ENCODE measurements at places on chromosomes 16 and 17.

GRCh38 chr17:83132251-83133081, 53.1 kb downstream of the METRNL start:
- DNase-seq, result no peak

- DNase-seq, result no peak
Measured at GRCh38 chr17:63345611-63346010, 100.5 kb downstream of the CYB561 start.

DNA sequence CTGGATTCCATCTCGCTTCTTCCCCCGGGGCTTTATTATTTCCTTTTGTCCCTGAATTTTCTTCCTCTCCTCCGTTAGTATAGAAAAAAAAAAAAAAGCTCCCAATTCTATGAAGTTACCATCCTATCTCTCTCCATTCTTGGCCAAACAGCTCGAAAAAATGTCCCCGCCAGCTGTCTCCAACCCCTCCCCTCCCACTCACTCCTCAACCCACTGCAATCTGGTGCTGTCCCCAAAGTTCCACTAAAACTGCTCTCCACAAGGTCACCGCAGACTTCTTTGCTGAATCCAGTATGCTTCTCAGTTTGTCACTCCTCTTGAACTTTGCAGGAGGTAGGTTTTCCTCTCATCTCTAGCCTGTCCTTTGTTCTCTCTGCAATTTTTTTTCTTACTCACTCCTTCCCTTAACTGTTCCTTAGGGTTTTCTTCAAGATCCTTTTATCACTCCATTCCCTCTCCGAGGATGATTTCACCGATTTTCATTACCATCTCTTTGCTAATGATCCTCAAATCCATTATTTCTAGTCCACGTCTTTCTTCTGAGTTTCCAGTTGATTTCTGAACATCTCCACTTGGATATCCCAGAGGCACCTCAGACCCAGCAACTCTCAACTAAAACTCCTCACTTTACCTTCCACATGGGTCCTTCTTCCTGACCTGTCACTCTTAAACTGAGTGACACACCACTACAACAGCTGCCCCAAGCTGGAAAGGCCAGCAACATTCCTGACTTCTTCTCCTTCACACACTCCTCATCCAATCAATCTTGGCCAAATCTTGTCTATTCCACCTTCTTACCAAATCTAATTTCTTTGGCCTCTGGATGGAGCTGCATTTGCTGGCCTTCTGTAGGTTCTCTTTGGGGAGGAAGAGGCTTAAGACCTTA, 1.5 kb upstream of the SUMO2 start:
- DNase-seq, result no peak

GRCh38 chr17:8893621-8894201, 26.2 kb upstream of the PIK3R6 start:
- DNase-seq, result no peak

GRCh38 chr17:1202291-1202690, 22.5 kb upstream of the ABR start:
- no peak for DNase-seq

DNA sequence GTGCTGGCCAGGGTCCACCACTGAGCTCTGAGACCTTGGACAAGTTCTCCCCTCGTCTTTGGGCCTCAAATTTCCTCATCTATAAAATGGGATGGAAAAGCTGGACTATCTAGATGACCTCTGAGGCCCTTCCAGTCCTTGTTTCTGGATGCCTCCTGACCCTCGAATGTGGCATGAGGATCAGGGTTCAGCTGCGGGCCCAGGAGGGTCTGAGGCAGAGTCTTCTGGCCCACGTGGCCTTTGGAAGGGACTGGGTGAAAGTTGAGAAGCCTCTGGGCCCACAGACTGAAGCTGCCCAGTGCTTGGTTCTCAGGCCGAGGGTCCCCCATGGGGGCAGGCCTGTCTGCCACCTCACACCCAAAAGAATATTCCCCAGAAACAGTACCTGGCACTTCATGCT, 16.9 kb upstream of the MRPS23 start:
- DNase-seq, result no peak

DNA sequence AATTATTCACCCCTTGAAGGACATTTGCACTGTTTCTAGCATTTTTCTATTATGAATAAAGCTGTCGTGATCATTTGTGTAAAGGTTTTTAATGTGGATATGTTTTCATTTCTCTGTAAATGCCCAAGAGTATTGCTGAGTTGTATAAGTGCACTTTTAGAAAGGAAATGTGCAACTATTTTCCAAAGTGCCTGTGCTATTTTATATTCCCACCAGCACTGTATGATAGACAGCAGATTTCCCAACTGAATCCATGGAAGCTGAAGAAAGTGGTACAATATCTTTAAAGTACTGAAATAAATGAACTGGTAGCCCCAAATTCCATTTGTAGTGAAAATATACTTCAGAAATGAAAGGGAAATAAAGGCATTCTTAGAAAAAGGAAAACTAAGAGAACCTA, 238.4 kb downstream of the BCAS3 start:
- DNase-seq, result no peak

DNA sequence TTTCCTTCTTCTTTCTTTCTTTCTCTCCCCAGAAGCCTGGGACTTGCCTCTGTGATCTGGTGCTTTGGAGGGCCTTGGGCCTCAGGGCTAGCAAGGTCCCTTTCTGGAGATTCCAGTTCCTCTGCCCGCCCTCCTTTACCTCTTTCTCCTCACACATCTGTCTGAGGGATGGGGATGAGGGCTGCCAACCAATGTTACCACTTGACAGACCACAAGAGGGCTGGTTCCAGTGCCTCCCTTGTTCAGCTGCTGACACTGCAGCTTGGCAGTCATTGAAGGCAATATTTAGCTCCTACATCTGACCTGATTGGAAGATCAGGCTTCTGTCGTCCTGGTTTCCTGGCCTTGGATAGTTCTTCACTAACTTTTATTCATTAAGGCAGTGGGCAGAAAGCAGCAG, 3.6 kb upstream of the ZNF652 start:
- DNase-seq, result no peak

DNA sequence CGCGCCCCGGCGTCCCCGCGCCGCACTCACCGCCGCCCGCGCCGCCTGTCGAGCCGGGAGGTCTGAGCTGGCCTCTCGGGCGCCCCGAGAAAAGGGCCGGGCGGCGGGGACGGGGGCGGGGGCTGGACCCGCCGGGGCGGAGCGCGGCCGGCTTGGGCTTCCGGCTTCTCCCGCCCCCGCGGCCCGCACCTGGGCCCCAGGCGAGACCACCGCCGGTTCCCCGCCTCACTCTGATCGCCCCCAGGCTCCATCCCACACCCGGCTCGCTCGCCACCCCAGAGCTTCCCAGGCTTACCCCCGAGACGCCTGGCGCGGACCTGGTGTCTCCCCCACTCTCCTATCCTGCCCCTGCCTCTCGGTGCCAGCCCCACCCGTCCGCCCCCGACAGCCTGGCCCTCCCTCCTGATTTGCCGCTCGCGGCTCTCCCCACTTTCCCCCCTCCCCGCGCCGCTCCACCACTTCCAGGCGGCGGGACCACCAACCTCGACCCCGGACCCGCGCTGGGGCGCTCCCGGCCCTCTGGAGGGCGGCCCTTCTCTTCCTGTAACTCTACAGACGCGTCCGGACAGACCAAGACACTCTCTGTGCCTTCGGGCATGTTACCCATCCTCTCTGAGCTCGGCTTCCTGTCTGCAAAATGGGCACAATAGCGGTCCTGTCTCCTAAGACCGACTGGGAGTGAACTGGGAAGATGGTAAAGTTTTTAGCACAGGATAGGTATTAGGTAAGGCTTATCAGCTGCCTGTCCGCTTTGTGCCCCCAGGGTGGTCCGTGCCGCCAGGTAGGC, at the start of gene LITAF:
TSS of gene LITAF (minus strand) at position 64 of the 787 bp plus-strand sequence. CDS start 30,189 bp downstream, outside the sequence.
- peak; percentile 18 for DNase-seq

DNA sequence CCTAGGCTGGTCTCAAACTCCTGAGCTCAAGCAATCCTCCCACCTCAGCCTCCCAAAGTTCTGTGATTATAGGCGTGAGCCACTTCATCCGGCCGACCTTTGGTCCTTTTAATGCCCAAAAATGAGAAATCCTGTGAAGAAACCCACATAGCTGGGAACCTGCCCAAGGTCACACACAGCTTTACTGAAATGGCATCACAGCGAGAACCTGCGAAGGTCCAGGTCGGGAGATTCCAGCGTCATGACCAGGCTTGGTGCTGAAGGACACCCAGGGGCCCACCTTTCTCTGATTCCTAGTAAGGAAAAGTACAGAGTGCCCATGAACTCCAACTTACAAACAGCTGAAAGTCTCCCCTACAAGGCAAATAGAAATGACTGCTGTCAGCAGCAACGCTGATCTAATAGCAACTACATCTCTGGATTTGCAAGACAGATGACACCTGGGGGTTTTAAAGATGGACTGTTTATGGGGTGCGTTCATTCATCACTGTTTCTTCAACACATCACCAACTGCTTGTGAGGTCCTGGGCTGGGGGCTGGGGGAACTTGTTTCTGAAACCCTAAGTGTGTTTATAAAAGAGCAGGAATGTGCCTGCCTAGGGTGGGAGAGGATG, 24.5 kb upstream of the DNAH17 start:
- DNase-seq, result no peak

DNA sequence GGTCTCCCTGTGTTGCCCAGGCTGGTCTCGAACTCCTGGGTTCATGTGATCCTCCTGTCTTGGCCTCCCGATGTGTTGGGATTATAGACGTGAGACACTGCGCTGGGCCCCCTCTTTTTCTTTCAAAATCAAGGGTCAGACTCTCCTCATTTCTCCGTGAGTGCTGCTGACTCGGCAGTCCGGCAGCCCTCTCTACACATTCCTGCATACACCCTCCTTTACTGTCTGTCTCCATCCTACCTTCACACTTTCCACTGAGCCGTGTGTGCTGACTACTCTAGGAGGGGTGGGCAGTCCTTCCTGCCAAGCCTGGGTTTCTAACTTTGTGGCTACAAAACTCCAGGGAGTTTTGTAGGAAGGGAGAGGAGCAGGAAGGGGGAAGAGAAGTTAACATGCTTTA, 195.2 kb downstream of the PARN start:
- DNase-seq, result no peak

DNA sequence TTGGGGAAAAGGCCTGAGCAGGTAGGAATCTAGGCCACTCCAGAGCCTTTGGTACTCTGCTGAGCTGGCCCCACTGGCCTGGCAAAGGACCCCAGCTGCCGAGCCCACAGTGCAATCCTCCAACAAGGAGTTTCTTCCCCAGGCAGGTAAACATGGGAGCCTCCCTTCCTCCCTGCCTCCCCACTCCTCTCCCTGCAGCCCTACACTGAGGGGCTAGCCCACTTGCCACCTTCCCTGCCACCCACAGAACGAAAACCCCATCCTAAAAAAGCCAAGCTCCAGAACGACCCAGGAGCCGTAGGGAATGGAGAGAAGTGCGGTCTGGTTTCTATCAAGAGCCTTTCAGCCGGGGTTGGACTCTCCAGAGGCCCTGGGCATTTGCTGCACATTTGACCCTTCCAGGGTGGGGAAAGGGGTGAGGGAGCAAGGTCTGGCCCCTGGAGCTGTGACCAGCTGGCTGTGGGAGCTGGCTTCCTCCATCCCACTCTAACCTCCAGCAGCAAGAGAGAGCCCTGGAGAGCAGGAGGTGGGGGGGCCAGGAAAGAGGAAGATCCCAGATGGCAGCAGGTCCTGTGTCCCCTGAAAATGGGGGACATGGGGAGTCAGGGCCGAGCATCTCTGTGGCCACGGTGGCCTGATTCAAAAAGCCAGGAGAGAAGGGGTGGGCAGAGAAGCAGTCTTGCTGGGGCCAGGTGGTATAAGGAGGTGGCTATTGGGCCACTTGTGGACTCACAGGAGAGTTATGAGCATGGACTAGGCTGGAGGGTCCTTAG, 1.3 kb downstream of the HID1 start:
- DNase-seq, result no peak

DNA sequence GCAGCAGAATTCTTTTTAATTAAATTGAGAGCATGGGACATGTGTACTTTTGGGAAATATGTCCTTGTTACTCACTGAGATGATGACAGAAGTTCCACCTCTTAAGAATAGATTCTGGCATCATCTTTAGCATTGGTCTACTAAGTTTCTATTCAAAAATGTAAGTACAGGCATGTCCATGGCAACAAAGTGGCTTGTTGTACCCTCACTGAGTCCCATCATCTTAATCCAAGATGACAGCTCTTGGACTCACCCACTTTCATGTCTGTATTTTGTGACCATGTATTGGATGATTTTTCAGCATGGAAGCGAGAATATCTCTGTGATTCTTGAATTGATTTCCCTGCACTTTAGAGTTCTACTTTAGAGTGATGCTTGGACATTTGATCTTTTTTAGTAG, 33.1 kb upstream of the NAGLU start:
- DNase-seq, result no peak

GRCh38 chr17:2433696-2434095, 32.8 kb upstream of the MNT start:
- no peak for DNase-seq

DNA sequence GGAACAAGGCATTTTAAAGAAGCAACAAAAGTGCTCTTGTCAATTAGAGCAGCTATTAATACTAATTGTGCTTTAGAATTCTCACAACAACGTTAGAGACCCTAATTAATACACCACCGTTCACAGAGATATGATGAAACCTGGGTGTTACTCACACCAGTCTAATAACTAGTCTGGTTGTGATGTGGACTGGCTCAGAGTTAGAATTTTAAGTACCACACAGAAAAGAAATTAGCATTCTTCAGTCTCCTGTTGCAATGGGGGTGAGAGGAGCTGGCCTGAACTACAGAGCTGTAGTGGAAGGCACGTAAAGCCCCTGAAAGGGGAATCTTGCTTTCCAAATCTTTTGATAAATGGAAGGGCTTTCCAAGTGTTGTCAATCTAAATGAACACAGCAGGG, 240.8 kb upstream of the TOX3 start:
- DNase-seq, result no peak

DNA sequence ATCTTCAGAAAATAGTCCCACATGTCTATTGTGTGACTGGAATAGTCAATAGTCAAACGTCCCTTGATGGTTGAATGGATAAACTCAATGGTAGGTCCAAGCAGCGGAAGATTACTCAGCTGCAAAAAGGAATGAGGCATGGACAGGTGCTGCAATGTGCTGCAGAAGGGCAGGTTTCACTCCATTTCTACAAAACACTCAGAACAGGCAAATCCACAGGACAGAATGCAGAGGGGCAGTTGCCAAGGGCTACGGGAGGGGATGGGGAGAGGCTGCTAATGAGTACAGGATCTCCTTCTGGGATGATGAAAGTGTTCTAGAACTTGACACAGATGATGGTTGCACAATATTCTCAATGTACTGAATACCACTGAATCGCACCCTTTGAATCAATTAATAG, 151.0 kb downstream of the RBFOX3 start:
- no peak for DNase-seq

GRCh38 chr17:4642286-4642685, 808 bp upstream of the ALOX15 start:
- DNase-seq, result no peak

GRCh38 chr17:73311428-73311780, 397 bp downstream of the CDC42EP4 start:
- DNase-seq, result no peak

- DNase-seq, result no peak
Measured at GRCh38 chr17:64608571-64608981, 53.5 kb downstream of the SMURF2 start.

- no peak for DNase-seq
Measured at GRCh38 chr17:48494335-48494734, 36.5 kb downstream of the HOXB1 start.

GRCh38 chr17:74212913-74213791, at the start of gene TTYH2:
Gene TTYH2 (plus strand): TSS chr17:74213571. CDS start chr17:74213588, 17 bp downstream.
- DNase-seq, result peak; percentile 55

Data from KG1 (cell line).